Placental pericyte (primary cell): ENCODE measurements at places on chromosomes 5 and 9. TPM values are rescaled to one million over a fixed set of nuclear protein-coding genes. Genes with fewer than 3 reads are reported as not detected.

DOLK gene
- total RNA-seq, result 33.7 and 40.4 TPM in 2 replicates

PCDHA13 gene
- total RNA-seq, result not detected in 2 replicates

OR2V1 gene
- total RNA-seq, result not detected in 2 replicates

FYB1 gene
- total RNA-seq, result 0.43 TPM in 1 of 2 replicates, not detected in the other

SRP19 gene
- total RNA-seq, result 60.1 and 93.7 TPM in 2 replicates

ECM2 gene
- 0.29 and 1.5 TPM in 2 replicates for total RNA-seq

ANKDD1B gene
- total RNA-seq, result 0.44 TPM in 1 of 2 replicates, not detected in the other

PHF24 gene
- not detected in 2 replicates for total RNA-seq

KYAT1 gene
- total RNA-seq, result 5.3 and 13.3 TPM in 2 replicates

ZNF658 gene
- total RNA-seq, result 3.4 and 3.7 TPM in 2 replicates

GRIA1 gene
- 0.22 and 2.7 TPM in 2 replicates for total RNA-seq

ANP32B gene
- total RNA-seq, result 9.6 and 35.5 TPM in 2 replicates

PDGFRB gene
- 114 and 359 TPM in 2 replicates for total RNA-seq

FAM163B gene
- total RNA-seq, result 2.2 TPM in 1 of 2 replicates, not detected in the other

PCDHGA8 gene
- total RNA-seq, result 2.4 and 3.3 TPM in 2 replicates

GMCL2 gene
- not detected in 2 replicates for total RNA-seq

SPATA31C1 gene
- total RNA-seq, result not detected in 2 replicates

CCNO gene
- total RNA-seq, result 0.14 TPM in 1 of 2 replicates, not detected in the other

FBP1 gene
- not detected in 2 replicates for total RNA-seq

PCDHGA2 gene
- 2.0 and 6.3 TPM in 2 replicates for total RNA-seq

TICAM2 gene
- 1.1 and 9.7 TPM in 2 replicates for total RNA-seq

BTNL8 gene
- total RNA-seq, result not detected in 2 replicates

OR1Q1 gene
- not detected in 2 replicates for total RNA-seq
